T-helper 9 cell (primary cell): ENCODE measurements at places on chromosomes 16 and 17.

DNA sequence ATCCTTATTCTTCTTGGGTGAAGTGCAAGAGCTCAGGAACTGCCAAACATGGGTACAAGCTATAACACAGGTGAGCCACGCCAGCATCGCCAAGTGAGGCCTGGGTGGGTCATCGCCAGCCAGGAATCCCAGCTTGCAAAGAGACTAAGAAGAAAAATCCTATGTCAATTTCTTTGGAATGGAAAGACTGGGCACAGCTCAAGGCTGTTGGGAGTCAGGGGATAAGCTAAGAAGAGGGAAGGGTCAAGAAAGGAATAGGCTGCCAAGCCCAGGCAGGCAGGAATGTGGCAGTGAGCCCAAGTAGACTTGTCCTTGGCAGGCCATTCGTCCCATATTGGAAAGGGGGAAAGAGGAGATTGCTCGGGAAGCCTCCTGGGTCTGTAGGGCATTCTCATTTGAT is 191.4 kb upstream of the CDH5 start:
- no peak for DNase-seq

- no peak for DNase-seq
These were observed 2.4 kb upstream of the C16orf54 start for GRCh38 chr16:29747947-29748759.

DNA sequence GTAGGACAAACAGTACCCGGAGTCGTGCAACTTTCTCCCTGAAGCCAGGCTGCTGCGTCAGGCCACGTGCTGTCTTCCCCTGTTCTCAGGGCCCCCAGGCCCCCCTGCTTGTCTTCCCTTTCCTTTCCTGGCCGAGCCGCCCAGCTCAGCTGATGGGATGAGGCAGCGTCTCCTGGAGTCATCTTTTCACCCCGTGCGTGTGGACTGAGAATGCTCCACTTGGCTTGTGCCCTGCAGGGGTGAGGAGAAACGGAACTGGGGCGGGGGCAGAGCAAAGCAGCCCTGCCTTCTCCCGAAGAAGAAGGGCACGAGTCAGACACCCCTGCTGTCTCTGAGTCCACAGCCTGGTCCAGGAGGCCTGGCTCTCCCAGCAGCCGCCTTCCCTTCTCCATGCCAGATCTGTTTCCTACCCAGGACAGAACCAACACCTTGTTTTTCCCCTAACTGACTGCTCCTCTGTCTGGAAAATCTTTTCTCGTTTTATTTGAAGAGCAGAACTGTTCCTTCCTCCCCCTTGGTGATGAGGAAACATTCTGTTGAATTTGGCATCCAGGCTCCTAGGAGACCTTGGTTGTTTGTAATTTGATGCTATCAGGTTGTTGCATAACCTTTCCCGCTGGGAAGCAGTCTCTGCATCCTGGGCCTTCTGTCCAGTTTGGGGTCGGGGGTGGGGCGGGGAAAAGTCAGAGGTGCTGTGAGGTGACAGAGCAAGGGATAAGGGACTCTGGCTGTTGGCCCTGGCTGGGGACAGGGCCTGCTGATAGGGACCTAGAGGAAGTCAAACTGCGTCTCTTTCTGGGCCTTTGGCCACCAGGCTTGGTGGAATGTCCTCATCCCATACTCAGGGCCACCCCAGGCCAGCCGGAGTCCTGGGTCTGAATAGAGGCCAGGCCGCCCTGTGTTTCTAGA is 78.8 kb downstream of the WIPI1 start:
- no peak for DNase-seq

DNA sequence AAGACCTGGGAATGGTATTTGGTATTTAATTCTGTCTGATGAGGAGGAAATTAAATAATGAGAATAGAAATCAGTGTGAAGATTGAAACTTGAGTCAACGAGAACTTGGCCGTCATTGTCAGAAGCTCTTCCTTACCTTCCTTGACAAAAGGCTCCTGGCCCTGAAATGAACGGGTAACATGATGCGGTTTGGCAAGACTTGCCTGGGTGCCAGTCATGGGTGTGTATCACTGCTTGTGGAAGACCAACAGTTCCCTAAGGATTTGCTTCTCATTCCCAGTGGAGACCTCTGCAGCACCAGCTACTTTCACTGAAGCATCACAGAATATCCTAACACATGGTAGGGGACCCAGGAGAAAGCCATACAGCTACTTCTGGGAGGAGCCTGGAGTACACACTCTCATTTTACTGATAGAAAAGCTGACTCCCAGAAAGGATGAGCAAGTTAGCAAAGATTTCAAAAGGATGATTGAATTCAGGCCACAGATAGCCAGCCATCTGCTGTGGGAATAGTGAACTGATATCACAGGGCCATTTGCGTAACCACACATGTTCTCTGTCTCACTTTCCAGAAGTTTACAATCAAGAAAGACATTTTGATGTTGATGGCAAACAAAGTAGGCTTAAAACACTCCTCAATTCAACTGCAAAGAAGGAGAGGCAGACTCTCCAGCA is 258.1 kb upstream of the SALL1 start:
- no peak for DNase-seq

GRCh38 chr17:69144331-69145255 is 2.9 kb upstream of the ABCA6 start:
- no peak for DNase-seq

- DNase-seq = no peak
These were observed at the start of gene CMTM2 for GRCh38 chr16:66578651-66579531. TSS of gene CMTM2 (plus strand) at chr16:66579463. CDS start at chr16:66579608, 145 bp downstream.

- DNase-seq = no peak
These were observed 712.2 kb downstream of the CDH8 start for GRCh38 chr16:61324044-61324443.

GRCh38 chr16:56558024-56558747 is 6.7 kb upstream of the MT4 start:
- DNase-seq = no peak

DNA sequence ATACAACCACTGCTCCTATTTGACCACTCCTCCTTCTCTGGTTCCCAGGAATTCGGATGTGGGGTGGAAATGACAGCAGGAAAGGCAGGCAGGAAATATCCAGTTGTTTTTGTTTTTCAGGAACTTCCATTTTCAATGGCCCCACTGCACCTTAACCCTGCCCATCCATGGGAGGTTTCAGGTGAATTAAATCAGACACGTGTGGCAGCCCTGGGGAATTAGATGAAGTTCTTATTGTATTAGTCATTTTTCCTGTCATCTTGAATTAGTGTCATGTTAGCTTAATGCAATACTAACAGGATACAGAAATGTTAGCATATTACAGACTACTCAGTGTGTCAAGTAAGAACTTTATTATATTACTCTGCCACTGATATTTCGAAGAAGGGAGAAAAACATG is 146.4 kb downstream of the CHD9NB start:
- no peak for DNase-seq

- no peak for DNase-seq
These were observed 39.1 kb downstream of the CCDC57 start for GRCh38 chr17:82173351-82174041.

- DNase-seq = no peak
These were observed 257.6 kb downstream of the CDH13 start for GRCh38 chr16:82884320-82884898.

DNA sequence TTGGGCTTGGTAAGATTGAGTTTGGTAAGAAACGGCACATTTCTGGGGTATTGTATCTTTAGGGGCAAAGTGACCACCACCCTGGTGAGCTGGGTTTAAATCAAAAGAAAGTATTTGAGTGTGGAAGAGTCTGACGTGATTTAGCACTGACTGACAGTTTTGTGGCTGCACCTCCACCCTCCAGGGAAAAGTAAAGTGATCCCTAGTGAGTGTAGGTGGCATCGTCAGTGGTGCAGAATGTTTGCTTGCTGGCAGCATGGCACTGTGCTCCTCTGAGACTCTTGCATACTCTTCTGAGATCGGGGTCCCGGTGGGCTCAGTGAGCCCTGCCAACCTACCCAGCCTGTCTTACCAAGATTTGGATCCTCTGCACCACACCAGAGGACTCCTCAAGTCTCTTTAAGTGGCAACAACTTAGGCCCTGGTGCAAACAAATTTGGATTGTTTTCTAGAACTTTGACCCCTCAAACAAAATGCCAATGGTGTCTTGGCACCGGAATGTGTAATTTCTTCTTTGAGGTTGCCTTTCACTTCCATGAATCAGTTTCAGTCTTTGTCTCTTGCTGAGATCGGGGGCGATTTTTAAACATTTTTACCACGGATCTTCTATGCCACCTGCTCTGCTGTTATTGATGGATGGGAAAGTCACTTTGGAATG is 2.8 kb downstream of the PRKCB start:
- no peak for DNase-seq

- DNase-seq = no peak
These were observed 75.3 kb downstream of the KSR1 start for GRCh38 chr17:27531469-27531961.

DNA sequence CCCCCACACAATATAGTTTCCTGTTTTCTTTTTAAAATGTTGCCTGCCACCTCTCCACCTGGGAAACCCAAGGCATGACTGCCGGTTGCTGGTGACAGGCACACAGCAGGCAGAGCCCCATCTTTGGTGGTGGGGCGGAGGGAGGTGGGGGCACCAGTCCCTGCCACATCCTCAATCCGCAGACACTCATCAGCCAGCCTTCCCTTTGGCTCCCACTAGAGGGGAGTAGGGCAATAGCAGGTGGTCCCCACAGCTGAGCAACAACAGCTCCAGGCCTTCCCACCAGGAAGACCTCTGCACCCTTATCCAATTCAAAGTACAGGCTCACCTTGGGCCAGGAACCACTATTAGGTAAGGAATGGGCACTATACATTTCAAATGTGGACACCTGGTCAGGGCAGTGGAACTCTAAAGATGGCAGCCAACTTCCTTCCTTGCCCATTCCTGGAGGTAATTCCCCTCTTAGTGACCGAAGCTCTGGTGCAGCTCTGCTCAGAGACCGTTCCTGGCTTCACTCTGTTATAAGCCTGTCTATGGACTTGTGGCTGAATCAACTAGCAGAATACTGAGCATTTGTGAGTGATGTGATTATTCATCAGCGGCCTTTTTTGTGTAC is 13.9 kb downstream of the RECQL5 start:
- no peak for DNase-seq

DNA sequence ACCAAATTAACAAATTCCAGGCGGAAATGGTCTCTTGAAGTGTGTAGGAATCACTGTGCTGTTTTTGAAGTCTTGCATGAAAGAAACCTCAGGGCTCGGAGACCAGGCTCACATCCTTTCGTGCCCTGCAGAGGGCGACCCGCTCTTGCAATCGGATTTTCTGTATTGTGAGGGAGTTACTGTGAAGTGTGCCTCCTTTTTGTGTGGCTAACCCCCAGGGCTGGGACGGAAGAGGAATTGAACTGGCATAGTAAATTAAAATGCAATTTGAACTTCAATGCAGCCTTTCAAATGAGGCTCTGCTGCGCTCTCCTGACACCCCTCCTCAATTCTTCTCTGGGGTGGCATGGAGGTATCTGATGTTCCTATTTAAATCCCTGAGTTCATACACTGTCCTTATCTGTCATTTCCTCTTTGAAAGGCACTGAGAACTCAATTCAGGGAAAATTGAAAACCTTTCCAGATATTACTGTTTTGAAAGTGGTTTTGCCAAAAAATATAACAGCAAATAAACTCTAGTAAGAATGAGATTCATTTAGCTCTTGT is 51.5 kb upstream of the MGAT5B start:
- peak; percentile 34 for DNase-seq

GRCh38 chr16:28317040-28317880 is 24.9 kb downstream of the SBK1 start:
- peak; percentile 72 for DNase-seq

DNA sequence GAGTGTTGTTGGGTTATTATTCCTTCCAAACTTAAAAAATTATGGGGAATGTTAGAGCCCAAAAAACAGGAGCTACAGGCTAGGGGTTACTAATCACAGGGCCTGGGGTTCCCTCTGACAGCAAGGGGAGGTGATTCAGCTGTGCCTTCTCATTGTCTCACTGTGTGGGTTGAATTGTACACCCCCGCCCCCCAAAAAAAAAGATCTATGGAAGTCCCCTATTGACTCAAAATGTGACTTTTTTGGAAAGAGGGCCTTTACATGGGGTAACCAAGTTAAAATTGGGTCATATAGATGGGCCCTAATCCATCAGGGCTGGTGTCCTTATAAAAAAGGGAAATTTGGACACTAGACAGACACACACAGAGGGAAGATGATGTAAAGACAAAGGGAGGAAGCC is 190.2 kb downstream of the SOX9 start:
- no peak for DNase-seq

GRCh38 chr16:53737552-53737951 is 33.6 kb downstream of the FTO start:
- DNase-seq = no peak

DNA sequence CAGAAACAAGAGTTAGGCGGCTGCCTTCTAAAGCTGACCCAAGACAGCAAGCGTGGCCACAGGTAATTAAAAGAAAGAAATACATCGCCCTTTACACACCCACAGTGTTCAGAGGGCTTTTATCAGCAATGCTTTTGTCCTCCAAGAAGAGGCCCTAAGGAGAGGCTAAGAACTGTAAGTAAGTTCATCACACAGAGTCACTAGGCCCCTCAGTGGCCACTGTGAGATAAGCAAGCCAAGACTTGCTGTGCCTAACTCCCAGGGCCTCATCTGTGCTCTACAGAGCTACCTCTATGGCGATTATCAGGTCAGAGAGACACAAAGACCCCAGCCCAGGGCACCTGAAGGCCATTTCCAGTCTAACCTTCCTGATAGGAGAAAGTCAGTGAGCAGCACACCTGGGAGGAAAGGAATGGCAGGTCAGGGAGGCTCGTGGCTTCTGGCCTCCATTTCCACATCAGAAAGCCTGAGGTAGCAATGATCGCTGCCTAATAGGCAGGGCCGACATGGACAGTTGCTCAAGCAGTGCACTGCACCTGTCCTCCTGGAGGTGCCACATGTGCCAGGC is 545.2 kb upstream of the CDH11 start:
- no peak for DNase-seq

DNA sequence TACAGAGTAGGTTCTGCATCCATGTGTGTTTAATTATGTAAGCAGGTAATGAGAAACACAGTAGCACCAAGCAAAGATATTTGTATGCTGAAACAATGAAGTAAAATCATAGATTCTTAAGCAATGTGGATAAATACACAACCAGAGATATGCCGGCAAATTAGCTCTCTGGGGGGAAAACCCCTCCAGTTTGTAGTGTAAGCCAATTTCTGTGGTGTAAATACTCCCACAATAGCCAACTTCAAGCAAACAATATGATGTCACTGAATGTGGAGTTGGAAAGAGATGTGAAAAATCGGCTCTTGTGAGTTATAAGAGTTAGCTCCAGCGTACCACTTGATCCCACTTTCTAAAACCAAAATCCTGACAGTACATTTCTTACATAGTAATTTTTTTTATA is 3.9 kb upstream of the KRT38 start:
- DNase-seq = no peak
